ENCODE measurements at places on chromosomes 3 and 15. TPM values are rescaled to one million over a fixed set of nuclear protein-coding genes. Genes with fewer than 3 reads are reported as not detected.

DNA sequence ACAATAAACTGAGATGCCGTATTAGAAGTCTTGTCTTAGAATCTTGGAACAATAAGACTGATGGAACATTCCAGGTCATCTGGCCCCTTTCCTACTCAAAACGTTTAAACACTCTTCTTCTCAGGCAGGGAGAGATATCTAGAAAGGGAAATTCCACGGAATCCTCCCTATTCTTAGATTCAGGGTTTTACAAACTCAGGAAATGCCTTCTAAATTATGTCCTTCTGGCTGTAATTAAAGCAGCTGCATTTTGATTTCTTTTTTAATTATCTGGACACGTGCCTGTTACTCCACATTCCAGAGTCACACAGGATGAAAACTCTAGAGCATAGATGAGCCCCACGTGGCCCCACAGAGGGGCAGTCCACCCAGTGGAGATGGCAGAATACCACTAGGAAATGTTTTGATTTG lies 41.5 kb upstream of the MTMR10 start:
- no peak overlapping the region for H3K4me3 ChIP-seq
- H3K4me1 ChIP-seq, result no peaks in the 10 kb centered on the region

DNA sequence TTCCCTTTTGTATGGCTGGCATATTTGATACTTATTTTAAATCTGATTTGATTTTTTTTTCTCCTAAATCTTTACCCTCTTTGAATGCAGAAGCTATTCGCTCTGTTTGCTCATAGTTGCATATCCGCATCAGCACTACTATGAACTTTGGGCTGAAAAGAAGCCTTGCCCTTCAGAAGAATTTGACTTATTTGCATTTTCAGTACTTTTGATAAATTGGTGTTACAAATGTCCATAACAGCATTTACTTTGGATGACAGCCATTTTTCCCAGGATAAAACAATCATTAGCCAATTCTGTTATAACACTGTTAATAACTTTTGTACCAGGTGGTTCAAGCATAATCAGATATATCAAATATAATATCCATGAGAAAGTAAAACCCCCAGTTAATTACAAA lies 129.5 kb downstream of the PLCL2 start:
- no peak for DNase-seq
- H3K27ac ChIP-seq, result no peak overlapping the region
- no peak overlapping the region for H3K4me3 ChIP-seq
- no peaks in the 10 kb centered on the region for H3K27me3 ChIP-seq
- peaks cover 35% of the 10 kb centered on the region for H3K36me3 ChIP-seq

- H3K4me1 ChIP-seq, result no peaks in the 10 kb centered on the region
- DNase-seq, result no peak
- no peaks in the 10 kb centered on the region for H3K36me3 ChIP-seq
- H3K27me3 ChIP-seq, result no peaks in the 10 kb centered on the region
Measured at GRCh38 chr3:98612996-98613517, 19.6 kb upstream of the CPOX start.

DNA sequence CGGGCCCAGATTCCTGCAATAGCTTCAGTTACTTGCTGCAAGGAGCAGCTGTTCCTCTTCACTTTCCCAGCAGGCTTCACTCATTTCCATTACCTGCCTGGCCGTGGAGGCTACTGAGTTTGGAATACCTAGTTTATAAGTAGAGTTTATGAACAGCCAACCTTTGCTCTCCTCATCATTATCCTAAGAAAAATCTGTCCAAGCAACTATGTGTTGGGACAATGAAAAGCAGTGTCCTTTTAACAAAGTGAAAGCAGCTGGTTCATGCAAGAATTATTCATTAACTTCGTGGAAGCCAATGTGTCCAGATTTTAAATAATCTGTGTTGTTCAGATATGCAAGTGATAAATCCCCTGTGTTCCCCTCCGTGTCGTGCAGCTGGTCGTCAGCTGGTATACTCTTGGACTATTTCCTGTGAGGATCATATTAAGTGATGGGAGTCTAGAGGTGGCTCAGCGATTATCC lies 39.3 kb upstream of the SSR3 start:
- H3K27me3 ChIP-seq, result peaks cover 15% of the 10 kb centered on the region
- H3K36me3 ChIP-seq, result no peaks in the 10 kb centered on the region
- DNase-seq, result no peak
- H3K4me1 ChIP-seq, result no peaks in the 10 kb centered on the region
- no peak overlapping the region for H3K4me3 ChIP-seq
- no peak overlapping the region for H3K27ac ChIP-seq

GRCh38 chr3:195907934-195908693 lies at the start of gene TNK2:
Gene TNK2 (minus strand): TSS chr3:195908551. CDS start chr3:195888588, 19,963 bp downstream.
- H3K27me3 ChIP-seq, result no peaks in the 10 kb centered on the region
- peaks cover 11% of the 10 kb centered on the region for H3K36me3 ChIP-seq
- H3K4me1 ChIP-seq, result peaks cover 52% of the 10 kb centered on the region
- peak; percentile 79 for DNase-seq
- peak within 1 kb of the TSS; percentile 82 for H3K4me3 ChIP-seq

- H3K36me3 ChIP-seq, result no peaks in the 10 kb centered on the region
- no peak overlapping the region for H3K4me3 ChIP-seq
- H3K4me1 ChIP-seq, result no peaks in the 10 kb centered on the region
- H3K27ac ChIP-seq, result no peak overlapping the region
- no peak for DNase-seq
Measured at GRCh38 chr3:147816752-147817151, 407.6 kb downstream of the ZIC1 start.

DNA sequence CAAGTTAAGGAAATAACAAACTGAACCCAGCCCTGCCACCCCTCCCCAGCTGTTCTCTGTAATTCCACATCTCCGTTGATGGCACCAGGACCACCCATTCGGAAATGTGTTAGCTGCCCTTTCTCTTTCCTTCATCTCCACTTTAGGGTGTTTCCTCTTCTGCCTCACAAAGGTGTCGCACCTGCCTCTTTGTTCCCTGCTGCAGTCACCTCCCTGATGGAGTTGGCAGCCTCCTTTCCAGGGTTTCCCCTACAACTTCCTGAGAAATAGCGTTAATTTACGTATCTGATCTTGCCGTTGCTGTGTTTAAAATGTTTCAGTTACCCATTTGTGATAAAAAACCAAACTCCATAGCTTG lies 57.3 kb downstream of the GPR171 start:
- H3K4me3 ChIP-seq, result no peak overlapping the region
- peaks cover 3% of the 10 kb centered on the region for H3K27me3 ChIP-seq
- no peaks in the 10 kb centered on the region for H3K36me3 ChIP-seq
- H3K27ac ChIP-seq, result no peak overlapping the region
- no peaks in the 10 kb centered on the region for H3K4me1 ChIP-seq

SIDT1 gene
- 24.0 TPM for total RNA-seq

TTBK2 gene
- total RNA-seq, result 11.9 TPM

All from activated CD8-positive, alpha-beta T cell treated with anti-CD3 and anti-CD28 coated beads for 36 hours (primary cell).